ENCODE measurements at places on chromosomes 3 and 15.

DNA sequence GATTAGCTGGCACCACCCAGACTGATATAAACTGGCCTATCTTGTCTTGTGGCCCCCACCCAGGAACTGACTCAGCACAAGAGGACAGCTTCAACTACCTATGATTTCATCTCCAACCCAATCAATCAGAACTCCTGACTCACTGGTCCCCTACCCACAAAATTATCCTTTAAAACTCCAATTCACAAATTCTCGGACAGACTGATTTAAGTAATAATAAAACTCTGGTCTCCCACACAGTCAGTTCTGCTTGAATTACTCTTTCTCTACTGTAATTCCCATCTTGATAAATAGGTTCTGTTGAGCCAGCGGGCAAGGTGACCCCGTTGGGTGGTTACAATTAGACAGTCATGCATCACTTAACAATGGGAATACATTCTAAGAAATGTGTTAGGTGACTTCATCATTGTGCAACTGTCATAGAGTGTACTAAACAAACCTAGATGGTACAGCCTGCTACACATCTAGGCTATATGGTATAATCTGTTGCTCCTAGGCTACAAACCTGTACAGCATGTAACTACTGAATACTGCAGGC, 48.1 kb upstream of the MAP4 start:
- DNase-seq = no peak

DNA sequence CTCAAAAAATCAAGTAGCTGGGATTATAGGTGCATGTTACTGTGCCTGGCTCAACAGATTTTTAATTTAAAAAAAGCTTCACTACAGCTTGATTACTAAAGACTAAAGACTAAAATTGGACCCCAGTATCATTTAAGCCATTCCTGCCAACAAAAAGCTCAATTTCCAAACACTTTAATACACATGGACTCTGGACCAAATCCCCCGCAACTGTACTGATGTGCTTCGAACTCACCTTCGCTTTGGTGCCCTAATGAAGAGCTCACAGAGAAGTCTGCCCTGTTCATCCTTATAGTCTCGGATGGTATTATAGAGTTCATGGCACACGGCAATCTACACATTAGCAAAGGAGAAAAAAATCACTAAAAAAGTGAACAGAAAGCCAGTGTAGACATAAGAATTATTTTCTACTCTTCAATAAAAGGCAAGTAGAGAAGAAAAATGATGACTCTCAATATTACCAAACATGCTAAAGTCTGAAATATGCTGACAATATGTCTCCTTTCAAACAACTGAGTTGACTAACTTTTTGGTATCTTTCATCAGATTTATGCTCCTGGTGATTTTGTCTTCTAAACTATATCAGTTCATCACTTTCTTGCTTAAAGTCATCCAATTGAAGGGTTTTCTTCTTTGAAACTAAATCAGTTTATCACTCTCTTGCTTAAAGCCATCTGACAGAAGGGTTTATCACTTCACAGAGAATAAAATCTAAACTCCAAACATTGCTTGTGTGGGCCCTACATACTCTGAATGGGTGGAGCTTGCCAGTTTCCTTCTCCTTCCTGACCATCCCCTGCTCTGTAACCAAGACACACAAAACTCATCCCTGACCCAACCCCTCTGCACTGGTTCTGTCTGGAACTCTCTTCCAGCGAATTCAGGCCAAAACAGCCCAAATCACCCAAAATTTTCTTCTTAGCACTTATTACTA, 7.2 kb downstream of the PBRM1 start:
- no peak for DNase-seq

DNA sequence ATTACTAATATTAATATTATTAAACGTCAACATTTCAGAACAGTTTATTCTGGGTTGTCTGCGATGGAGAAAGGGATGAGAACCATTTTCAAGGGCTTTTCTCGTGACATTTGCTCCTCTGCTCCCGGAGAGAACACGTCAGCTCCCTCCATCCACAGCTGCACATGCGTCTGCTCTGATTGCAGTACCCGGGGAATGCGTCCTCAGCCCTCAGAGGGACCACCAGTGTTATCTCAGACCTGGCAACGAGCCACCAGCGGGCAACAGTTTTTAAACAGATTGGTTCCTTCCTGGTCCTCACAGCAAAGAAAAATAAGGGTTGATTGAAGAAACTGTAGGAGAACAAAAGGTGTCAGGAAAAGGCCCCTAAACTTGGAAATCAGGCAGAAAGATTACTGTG, 202.2 kb upstream of the ADAMTS9 start:
- no peak for DNase-seq

DNA sequence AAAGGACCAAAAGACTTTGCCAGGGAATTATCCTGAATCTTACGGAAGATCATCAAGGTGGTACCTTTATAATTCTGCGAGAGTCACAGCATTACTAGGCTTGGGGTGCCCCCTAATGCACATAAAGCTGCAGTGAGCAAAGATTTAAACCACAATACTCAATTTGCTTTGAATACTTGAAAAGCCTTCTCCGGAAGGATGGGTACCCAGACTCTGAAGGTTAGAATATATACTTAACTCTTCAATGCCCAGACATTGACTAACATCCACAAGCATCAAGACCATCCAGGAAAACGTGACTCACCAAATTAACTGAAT, 117.8 kb upstream of the KCNH8 start:
- no peak for DNase-seq

- DNase-seq = no peak
Observed at GRCh38 chr3:50627407-50628051, 10.6 kb downstream of the MAPKAPK3 start.

DNA sequence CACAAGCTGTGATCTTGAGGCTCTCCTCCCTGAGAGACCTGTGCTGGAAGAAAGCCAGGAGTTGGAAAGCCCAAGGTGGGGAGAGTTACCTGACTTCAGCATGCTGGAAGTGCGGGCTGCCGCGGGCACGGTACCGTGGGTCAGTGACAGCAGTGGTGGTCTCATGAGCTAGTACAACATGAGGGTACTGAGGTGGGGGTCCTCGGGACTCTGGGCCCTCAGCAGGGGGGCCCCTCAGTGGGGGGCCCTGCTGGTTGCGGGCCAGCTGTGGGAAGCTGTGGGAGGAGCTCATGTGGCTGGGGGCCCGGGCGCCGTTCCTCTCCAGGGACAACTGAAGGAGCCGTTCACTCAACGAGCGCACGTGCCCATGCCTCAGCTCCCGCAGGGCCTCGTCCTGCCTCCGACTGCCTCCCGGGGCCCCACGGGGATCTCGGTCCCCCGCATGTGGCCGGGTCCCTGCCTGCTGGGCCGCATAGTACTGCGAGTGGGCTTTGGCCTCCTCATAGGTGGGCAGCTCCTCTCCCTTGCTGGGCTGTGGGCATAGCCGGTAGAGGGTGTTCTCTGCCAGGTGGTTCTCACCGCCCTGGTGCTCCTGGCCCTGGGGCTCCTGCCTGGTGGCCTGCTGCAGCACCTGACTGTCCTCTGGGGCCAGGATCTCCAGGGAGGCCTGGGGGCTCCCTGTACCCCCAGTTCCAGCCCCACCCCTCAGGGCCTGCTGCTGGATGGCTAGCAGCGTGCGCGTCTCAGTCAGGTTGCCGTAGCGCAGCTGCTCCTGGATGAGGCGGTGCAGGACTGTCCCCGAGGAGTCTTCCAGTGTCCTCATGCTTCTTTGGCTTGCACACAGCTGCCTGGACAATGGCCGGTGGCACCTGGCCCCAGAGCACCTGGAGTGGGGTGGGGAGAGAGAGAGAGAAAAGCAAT, 3.4 kb downstream of the AMOTL2 start:
- DNase-seq = no peak
